Frontal cortex (tissue), 4 donors: ENCODE measurements at places on chromosomes 16 and 17. TPM values are rescaled to one million over a fixed set of nuclear protein-coding genes. Genes with fewer than 3 reads are reported as not detected.

The NPIPA8 gene
- total RNA-seq: 4.9 TPM

DNA sequence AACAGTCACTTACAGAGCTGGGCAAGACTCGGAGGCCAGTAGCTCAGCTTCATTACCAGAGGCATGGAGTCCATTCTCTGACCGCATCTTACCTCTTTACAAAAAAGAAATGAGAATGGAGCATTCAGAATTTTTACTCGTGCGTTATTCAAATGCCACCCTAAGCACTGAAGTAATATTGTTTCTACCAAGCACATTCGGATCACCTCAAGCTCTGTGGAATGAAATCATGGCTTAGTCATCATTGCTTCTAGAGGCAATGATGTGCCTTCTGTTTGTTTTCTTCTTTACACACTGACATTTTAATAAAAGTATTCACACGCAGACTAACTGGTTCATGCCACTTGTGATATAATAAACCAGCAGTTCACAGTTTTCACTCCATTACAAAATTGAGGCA, 206.8 kb downstream of the PHKB start:
- DNase-seq: no peak

DNA sequence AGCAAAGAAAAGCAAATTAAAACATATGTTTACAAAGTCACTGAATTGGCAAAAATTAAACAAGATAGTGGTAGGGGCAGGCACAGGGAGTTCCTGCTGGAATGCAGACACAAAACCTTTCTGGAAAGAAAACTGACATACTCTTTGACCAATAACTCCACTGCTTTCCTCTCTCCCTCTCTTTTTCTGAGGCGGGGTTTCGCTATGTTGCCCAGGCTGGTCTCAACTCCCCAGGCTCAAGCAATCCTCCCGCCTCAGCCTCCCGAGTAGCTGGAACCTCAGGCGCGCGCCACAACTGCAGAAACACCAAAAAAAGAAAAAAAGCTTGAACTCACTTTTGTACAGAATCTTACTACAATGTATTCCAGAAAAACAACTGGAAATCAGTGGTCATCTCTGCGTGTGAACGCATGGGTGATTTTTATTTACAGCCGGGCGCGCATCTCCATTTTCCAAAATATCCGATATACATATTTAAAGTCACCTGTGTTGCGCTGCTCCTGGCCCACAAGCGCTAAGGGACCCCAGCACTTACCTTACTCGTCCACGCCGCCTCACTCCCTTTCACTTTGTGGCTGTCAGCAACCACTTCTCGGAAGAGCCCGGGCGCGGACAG, 480 bp downstream of the TXNL4B start:
- DNase-seq: no peak

DNA sequence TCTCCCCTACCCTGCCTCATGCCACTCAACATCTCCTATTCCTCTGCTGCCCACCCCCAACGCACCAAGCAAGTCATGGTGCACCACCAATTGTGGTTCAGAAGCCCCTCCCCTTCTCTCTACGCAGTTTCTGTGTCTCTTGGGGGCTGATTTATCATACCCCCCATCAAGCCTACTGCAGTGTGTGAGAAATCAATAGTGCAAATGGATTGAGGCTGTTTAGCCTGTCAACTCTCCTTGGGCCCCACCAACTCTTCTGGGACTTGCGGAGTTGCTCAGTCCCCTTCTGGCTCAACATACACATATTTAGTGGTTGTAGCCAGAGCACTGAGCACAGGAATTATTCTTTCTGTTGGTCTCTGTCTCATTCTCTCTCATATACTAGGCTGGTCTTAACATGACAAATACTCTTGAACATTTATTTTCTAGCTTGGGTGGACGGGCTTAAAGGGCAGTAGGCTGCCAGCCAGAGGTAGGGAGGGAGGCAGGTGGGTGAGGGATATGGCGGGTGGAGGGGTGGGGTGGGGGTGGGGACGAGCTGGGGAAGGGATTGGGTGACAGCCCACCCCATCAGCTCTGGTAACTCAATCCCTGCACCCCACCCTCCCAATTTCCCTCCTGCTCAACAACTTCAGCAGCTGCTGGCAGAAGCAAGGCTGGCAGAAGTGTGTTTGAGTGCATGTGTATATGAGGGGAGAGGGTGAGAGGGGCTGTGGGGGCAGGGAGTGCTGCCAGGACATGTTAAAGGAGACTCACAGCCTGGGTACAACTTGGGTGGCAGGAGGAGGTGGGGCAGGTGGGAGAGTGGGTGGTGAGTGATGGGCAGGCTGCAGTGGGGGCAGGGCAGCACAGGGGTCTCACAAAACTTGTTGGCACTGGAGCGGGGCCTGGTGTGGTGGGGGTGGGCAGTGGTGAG, 4.9 kb downstream of the RARA start:
- DNase-seq: no peak

DNA sequence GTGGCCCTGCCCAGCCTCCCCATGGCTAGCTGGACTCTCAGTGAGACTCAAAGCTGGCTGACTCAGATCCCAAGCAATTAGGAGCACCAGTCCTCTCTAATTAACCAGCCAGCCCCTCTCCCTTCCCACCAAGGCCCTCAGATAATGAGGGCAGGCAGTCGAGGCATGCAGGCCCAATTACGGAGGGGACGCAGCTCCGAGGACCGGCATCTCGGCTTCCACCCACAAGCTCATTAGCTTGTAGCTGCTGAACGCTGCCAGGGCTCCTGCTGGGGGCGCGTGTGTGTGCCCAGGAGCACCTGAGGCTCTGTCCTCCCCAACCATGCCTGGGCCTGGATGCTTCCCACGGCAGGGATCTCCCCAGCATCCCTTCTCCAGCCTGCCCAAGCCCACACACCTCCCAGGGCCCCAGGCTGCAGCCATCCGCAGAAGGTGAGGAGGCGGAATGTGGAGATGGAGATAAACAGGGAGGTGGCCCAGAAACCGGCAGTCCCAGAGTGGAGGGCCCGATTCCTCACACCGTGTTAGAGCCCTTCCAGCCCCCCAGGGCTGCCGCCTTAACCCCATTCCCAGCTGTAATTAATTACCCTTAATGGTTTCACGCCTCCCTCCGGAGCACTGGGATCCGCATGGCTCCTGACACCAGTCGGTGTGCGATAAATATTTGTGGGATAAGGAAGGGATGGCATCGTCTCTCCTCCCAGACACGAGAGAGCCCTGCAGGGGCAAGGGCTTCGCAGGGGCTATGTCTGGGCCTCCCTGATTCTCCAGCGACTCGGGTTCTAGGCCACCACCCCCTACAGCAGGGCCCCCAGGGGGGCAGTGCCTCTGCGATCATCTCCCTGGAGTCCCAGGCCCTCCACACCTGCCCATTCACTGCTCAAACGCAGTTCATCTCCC, 42.2 kb downstream of the RPH3AL start:
- no peak for DNase-seq

The EIF4A3 gene
- 79.9 TPM for total RNA-seq

- no peak for DNase-seq
These were observed 55.7 kb downstream of the PAFAH1B1 start for GRCh38 chr17:2649191-2649590.

DNA sequence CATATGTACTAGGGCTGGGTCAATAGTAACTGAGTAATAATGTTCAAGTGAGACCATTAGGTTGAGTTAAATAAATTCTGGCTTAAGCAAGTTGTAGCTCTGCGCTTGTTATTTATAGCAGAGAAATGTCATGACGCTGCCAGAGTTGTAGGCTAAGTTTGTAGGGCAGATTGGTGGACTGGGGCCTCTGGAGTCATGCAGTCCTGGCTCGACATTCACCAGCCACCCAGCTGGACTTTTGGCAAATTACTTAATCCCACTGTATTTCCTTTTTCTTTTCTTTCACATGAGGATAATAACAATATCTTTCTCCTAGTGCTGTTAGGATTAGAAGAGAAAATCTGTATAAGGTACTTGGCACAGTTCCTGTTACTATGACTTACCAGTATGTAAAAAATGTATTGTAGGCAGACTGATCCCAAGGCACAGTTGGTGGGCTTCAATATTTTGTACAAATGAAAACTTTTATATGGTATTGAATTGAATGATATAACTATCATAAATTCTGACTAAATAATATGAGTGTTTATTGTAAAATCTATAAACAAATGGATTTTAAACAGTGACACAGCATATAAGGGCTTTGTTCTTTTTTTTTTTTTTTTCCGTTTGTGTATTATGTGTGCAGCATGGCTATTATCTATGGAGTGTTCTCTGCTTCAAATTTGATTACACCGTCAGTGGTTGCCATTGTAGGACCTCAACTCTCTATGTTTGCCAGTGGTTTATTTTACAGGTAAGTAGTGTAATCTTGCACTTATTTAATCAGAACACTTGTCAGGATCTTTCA, 2.6 kb downstream of the MFSD11 start:
- DNase-seq: no peak

GRCh38 chr16:23160082-23160481, 10.8 kb upstream of the USP31 start:
- no peak for DNase-seq

The EVPL gene
- not detected for total RNA-seq

The ADAD2 gene
- total RNA-seq: not detected

The KRT222 gene
- 5.7 TPM for total RNA-seq

DNA sequence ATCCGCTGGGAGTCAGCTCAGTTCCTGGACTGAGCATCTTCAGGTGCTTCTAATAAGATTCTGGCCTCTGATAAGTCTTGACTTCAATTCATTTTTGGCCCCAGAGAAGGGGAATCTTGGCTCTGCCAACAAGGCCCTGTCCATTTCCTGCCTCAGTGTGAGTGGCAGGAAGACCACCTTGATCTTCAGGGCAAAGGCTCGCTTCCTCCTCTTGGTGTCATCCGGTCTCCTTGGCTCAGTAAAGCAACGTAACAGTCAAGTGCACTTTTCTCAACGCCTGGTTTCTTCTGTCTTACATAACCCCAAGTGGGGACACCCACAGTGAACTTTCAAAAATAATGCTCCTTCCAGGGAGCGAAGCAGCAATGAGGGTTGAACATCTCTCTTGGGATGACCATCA, 169.8 kb downstream of the PRKCB start:
- no peak for DNase-seq

The SLC16A13 gene
- total RNA-seq: 0.82 TPM

The HS3ST3A1 gene
- 0.41 TPM for total RNA-seq

GRCh38 chr17:59002848-59003247, 103.8 kb downstream of the TRIM37 start:
- DNase-seq: no peak

The SLC16A11 gene
- not detected for total RNA-seq

The CHP2 gene
- 1.2 TPM for total RNA-seq

The SLC9A5 gene
- total RNA-seq: 0.41 TPM

The KARS1 gene
- 105 TPM for total RNA-seq

DNA sequence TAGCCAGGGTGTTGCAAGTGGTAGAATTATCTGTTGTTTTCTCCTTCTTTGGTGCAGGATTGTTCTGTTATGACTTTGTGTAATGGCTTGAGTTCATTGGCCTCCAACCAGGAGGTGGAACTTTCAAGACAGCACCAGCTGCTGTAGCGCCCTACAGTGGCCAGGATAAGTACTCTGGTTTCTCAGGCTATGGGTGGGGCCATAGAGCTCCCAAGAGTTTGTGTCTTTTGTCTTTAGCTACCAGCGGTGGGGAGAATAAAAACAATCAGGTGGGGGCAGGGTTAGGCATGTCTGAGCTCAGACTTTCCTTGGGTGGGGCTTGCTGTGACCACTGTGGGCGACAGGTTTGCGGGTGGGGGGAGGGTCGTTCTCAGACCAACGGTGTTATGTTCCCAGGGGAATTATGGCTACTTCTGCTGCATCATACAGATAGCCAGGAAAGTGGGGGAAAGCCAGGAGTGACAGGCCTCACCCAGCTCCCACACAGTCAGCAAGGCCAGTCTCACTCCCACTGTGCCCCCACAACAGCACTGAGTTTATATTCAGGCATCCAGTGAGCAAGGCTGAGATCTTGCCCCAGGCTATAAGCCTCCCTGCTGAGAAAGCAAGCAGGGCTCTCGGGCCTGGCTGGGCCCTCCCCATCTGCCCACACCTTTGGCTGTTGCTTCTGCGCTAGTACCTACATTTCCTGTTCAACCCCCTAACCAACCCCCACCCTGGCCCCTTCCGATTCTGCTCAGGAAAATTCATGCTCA, 15.4 kb downstream of the ABCA10 start:
- DNase-seq: no peak

DNA sequence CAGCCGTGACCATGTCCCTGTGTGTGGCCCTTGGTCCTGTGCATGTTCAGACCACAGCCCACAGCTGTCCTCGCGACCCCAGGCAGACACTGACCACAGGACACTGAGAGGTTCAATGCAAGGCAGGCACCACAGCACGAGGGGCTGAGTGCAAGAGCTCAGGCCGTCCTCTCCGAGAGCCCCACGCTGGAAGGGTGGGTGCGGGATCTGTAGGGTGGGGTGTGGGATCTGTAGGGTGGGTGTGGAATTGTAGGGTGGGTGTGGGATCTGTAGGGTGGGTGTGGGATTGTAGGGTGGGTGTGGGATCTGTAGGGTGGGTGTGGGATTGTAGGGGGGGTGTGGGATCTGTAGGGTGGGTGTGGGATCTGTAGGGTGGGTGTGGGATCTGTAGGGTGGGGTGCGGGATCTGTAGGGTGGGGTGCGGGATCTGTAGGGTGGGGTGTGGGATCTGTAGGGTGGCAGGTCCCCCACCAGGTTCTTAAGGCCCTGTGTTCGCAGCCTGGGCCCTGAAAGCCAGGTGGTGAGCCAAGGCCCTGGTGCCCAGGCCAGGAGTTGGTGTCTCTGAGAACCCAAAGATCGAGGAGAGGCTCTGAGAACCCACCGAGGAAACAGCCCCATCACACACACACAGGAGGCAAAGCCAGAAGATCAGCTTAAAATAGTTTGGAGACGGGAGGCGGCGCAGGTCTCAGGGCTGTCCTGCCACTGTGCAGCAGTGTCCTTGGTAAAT, 48.2 kb downstream of the METRNL start:
- no peak for DNase-seq

The TEX19 gene
- not detected for total RNA-seq

GRCh38 chr16:31050280-31051030, 17.1 kb downstream of the STX4 start:
- no peak for DNase-seq

- no peak for DNase-seq
These were observed 2.0 kb downstream of the TTYH2 start for GRCh38 chr17:74215342-74215727.

The KRTAP1-5 gene
- total RNA-seq: not detected

GRCh38 chr17:63544467-63545301, 5.6 kb upstream of the DCAF7 start:
- no peak for DNase-seq

GRCh38 chr16:12010388-12011251, 34.1 kb downstream of the SNX29 start:
- no peak for DNase-seq
